AG09319 (cell line): ENCODE measurements at places on chromosomes 7 and 10.
A peak's percentile ranks its signal among the peaks of the same experiment; 100 is the strongest.

DNA sequence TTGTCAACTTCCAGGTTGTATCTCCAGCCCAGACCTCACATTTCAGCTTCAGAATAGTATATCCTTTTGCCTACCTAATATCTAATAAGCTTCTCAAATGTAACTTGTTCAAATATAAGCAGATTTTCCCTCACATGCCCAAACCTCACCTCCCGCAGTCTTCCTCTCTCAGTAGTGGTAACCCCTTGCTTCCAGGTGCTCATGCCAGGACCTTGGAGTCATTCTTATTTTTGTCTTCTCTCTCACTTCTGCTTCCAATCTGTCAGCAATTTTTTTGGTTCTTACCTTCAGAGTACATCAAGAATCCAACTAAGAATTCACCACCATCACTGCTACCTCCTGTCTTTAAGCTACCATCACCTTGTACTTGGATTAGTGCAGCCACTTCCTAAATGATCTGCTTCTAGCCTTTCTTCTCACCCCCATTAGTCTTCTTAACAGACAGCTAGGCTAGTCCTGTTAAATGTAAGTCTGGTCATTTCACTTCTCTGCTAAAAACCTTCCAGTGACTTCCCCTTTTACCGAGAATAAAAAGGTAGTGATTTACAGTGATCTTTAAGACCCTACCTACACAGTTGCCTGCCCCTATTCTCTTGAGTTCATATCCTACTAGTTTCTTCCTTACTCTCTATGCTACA is 14.0 kb downstream of the ANKIB1 start:
- DNase-seq: no peak

DNA sequence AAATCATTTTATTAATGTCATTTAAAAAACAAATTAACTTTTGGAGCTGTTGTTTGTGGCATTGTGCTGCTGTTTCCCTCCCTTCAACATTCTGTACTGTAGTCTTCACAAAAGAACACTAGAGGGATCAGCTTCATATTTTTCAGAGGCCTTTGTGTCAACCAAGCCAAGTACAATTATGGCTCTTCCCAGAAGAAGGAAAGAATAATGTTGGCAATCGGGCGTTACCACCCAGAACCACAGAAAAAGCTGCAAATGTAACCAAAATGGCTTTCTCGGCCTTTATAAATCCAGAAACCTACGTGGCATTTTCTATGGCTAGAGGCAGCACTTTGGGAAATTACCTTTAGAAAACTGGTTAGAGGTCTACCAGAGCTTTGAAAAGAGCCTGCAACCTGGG is 98.8 kb upstream of the COL1A2 start:
- no peak for DNase-seq

DNA sequence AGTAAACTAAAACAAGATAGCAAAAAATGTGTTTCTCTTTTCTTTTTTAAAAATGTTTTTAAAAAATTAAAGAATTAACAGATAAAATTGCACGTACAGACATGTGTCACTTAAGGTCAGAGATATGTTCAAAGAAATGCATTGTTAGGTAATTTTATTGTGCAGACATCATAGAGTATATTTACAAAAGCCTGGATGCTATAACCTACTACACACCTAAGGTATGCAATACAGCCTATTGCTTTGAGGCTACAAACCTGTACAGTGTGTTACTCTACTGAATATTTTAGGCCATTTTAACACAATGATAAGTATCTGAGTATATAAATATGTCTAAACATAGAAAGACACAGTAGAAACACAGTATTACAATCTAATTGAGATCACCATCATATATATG is 253.1 kb downstream of the PRKG1 start:
- DNase-seq: no peak

DNA sequence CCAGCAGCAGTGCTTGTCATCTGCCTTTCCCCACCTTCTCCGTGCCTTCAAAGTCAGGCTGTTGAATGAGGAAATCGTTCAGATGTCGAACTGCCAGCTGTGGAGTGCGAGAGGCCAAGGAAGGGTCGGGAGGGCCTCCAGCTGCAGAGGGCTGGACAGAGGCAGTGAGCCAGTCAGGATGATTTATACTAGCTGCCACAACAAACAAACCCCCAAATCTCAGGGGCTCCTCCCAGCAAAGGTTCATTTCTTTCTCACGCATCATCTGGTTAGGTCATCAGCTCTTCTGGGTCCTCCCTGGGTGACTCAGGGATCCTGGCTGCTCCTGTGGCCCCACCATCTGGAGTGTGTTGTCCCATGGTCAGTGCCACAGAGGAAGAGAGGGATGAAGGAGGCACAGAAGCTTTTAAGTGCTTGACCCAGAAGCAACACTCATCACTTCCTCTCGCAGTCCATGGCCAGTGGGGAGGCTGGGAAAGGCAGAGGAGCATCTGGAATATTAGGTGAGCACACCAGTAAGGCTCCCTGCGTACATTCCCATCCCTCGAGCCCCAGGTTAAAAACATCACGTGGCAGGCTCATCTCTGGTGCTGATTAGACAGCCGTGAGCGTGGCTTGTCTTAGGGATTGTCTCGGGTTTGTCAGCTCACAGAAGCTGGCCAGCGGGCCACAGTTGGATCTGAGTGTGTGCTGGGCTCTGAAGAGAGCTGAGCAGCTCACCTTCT is 140.7 kb downstream of the RGS10 start:
- DNase-seq: peak; percentile 96

DNA sequence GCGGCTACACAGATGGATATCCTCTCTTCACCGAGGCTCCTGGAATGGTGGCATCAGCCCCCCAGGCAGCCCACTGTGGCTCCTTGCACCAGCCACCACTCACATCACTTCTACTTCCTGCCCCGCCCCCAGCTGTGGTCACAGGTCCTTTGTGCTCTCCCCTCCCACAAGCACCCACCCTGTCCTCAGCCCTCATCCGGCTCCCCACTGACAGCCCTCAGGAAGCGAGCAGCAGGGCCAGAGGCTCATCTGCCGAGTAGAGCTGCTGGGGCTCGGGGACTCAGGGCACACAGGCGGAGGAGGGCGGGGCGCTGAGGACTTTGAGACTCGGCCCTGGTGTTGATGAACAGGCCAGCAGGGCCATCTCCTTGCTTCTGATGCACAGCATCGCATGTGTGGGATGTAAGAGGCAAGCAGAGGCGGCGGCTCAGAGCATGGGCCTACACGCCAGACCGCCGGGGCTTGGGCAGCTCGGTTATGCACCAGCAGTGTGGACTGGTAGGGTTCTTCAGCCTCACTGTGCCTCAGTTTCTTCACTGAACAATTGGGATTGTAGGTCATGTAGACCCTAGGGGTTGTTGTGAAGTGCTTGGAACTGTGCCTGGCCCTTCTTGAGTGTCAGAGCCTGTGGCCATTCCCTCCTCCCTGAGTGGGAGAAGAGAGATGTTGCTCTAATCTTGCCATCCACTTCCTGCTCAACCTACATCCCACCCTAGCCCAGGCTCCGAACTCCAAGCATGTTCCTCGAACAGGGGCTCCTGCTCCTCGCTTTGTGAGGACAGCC is at the start of gene PRF1:
TSS of gene PRF1 (minus strand) at position 77 of the 784 bp plus-strand sequence. CDS start 1,839 bp downstream, outside the sequence.
- DNase-seq: no peak

DNA sequence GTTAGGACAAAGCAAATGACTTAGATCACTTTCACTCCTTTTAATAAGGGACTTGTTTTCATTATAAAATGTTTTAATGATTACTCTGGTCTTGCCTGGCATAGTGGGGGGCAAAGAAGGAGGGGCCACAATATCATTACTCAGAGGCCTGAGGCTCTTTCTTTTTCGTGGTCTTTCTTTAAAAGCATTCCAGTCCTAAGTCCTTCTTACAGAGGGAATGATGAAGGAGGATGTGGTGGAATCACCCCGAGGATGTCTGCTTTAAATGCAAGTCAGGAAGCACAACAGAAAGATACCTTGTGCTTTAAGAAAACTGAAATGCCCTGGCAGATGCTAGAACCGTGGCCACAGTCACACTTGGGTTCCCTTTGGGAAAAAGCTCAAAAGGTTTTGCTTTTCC is 379.1 kb downstream of the INHBA start:
- DNase-seq: no peak

DNA sequence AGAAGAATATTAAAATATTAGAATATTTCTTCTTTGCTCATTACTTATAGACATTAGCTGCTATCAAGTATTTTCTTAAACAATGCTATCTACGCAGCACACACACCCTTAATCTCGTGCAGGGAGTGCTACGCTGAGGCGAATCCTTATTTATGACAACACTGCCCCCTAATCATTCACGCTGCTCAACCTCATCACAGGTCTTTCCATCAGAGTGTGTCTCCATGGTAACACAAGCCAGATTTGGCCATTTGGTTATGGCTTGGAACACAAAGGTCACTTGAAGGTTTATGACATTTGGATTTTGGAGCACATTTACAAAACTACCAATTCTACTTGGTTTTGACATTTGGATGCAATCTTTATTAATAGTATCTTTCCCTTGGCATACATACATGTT is 45.4 kb upstream of the MYO3A start:
- no peak for DNase-seq

DNA sequence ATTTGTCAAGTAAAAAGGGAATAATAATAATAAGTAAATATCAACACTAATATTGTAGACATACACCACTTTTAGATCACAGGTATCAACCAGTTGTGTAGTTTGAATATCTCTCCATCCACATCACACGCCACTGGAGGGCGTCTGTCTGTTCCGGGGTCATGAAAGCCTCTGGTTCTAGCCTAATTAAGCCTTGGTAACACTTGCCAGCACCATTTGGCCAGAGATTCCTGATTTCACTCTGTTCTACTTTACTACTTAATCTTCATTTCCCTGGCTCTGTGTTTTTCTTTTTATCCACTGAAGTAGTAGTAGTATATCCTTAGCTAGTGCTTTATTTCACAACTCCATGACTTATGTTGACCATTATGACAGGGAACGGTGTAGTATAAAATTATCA is 285.6 kb upstream of the POM121L12 start:
- no peak for DNase-seq

DNA sequence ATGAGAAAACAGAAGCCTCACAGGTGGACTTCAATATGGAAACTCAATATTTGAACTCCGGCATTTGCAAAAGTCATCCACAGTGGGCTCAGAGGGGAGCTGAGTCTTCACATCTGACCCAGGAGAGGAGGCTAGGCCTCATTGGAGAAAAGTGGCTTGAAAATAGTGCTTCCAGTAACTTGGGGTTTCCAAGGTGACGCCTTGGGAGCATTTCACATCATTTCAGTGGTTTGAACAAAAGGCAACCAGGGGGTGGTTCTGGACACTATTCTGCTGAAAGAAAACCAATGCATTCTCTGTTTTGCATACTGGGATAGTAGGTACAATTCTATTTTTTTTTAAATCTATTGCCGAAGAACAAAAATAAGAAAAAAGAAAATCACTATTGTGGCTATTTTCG is 599.2 kb upstream of the POM121L12 start:
- no peak for DNase-seq

DNA sequence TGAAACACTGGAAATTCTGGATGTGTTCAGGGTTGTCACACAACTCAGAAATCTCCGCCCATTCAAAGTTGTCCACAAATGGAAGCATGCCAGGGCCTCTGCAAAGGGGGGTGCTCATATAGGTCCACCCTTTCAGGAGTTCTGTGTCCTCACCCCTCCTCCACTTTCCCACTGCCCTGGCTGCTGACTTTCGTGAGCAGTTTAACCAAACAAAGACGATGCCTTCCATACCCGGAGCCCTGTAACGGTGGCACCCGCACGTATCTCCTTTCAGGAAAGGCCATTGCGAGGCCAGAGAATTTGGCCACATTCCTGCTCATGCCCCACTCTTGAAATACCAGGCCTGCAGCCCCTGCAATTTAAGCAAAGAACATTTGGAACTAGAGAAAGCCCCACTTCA is 1.4 kb downstream of the CPXM2 start:
- DNase-seq: no peak

- no peak for DNase-seq
These were observed 23.5 kb upstream of the FAM180A start for GRCh38 chr7:135771961-135772638.

DNA sequence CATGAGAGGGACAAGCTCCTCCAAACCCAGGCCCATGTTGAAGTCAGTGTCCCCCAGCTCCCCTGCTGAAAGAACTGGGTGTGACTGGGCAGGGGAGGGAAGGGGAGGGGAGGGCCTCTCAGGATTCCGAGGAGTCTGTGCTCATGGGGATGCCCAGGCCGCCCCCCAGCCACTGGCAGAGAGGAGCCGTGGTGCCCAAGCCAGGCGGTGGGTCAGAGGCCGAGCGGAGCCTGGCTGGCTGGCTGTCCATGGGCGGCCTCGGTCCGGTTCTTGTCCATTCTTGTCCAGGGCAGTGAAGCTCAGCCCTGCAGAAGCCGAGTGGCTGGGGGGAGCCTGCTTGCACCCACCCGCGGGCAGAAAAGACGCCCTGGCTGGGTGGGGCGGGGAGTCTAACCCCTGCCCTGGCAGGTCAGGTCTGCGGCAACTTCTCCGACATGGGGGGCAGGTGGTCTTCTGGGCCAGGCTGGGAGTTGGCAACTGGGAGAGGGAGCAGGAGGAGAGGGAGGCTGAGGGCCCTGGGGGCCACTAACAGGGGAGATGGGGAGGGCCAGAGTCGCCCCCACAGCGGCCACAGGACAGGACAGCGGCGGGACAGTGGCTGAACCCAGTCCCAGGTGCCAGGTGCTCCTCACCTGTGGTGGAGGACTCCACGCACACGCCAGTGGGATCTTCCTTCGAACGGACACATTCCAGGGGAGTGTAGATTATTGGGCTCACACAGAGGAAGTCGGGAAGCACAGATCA is 54.1 kb downstream of the FOXL3 start:
- DNase-seq: no peak

- DNase-seq: no peak
These were observed 23.7 kb downstream of the ATAD1 start for GRCh38 chr10:87794285-87794684.

- no peak for DNase-seq
These were observed 99.6 kb upstream of the TBX20 start for GRCh38 chr7:35353481-35353880.

DNA sequence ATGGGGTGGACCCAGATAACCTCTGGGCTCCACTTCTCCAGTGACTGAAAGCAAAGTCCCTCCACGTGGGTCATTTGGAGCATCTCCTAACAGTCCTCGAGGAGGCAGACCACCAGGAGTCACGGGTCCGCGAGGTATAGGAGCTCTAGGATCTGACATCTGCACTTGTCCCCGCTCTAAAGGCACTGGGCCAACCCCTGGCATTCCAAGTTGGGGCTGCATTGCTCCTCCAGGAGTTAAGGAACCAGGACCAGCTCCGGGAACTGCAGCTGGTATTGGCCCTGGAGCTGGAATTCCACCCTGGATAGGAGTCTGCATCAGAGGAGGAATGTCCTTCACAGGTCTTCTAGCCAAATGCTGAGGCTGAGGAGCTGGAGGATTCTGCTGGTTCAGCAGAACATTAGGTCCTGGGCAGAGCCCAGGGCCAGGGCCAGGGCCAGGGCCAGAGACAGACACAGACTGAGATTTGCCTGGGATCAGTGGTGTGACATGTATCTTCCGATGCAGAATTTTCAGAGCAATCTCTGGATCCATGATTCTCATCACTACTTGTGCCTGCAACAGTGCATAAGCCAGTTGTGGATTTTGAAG is 827 bp downstream of the CSTF2T start:
- no peak for DNase-seq

DNA sequence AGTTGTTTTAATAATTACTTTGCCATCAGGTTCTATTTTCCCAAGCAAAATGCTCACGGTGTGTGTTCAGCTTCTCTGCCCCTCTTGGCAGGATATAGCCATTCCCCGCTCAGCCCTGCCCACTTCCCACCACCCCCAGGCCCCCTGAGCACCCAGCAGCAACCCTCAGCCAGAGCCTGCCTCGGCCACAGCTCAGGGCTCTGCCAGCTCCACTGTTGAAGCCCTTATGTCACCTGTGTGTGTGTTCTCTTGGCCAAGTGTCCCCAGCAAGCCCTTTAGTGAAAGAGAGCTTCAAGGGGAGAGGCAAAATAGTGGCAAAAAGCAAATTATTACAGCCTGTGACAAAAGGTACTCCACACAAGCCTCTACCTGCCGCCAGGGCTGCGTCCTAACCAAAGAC is 275.3 kb downstream of the ADARB2 start:
- no peak for DNase-seq
